ENCODE measurements at places on chromosomes 12 and 14.
A peak's percentile ranks its signal among the peaks of the same experiment; 100 is the strongest.

- no peak for DNase-seq
Measured at GRCh38 chr12:92216092-92216491, 70.4 kb upstream of the BTG1 start.

- DNase-seq = no peak
Measured at GRCh38 chr14:37622231-37622923, 26.9 kb downstream of the TTC6 start.

GRCh38 chr14:61963926-61964325, 201.7 kb downstream of the SNAPC1 start:
- no peak for DNase-seq

- DNase-seq = no peak
Measured at GRCh38 chr14:50670196-50670865, 2.2 kb upstream of the SAV1 start.

- DNase-seq = no peak
Measured at GRCh38 chr14:100775351-100775830, 48.7 kb downstream of the DLK1 start.

DNA sequence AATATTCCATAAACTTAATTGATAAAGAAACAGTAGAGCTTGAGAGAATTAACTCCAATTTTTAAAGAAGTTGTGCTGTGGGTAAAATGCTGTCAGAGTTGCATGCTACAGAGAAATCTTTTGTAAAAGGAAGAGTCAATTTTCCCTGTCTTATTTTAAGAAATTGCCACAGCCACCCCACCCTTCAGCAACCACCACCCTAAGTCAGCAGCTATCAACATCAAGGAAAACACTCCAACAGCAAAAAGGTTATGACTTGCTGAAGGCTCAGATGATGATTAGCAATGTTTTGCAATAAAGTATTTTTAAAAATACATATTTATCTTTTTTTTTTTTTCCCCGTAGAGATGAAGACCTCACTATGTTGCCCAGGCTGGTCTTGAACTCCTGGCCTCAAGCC, 6.5 kb upstream of the DRAM1 start:
- DNase-seq = no peak

GRCh38 chr12:27355979-27356378, 23.3 kb downstream of the BMAL2 start:
- DNase-seq = no peak

GRCh38 chr12:6370576-6370935, 4.8 kb downstream of the SCNN1A start:
- DNase-seq = no peak

DNA sequence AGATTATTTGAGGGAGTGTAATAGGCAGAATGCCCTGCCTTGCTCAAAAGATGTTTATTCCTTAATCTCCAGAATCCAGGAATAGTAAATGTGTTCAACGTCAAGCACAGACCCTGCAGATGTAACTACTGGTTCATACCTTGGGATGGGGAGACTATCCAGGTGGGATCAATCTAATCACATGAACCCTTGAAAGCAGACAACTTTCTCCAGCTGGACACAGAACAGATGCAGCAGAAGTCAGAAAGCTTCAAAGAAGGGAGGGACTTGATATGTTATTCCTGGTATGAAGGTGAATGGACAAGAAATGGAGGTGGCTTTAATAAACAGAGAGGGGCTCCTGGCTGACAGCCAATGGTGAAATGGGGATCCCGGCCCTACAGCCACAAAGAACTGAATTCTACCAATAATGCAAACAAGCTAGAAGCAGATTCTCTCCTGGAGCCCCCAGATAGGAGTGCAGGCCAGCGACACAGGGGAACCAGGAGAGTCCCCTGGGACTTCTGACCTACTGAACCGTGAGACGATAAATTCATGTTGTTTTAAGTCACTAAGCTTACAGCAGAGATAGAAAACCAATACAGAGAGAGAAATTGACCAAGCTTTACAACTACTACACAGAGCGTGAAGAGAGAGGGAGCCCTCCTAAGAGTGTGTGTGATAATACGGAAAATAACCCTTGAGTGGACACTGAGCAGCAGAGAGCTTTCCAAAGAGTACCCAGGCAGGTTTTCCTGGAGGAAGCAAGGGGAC, 133.5 kb upstream of the TMEM132C start:
- no peak for DNase-seq

GRCh38 chr14:22432348-22432976, 156.6 kb downstream of the DAD1 start:
- no peak for DNase-seq

DNA sequence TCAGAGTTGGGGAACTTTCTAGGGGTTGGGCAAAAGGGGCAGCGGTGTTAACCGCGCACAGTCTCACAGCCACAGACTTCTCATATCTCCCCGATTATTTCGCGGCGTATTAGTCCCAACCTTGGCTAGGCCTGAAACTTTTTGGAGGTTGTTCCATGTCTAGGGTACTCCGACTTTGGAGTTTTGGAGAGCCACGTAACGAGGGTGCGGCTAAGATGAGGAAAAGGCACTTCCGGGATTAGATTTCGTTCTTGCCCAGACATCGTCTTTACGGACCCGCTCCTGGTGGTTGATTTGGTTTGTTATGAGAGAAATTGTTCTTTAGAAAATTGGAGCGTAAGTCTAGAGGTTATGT, 513 bp downstream of the CCNK start:
- no peak for DNase-seq

DNA sequence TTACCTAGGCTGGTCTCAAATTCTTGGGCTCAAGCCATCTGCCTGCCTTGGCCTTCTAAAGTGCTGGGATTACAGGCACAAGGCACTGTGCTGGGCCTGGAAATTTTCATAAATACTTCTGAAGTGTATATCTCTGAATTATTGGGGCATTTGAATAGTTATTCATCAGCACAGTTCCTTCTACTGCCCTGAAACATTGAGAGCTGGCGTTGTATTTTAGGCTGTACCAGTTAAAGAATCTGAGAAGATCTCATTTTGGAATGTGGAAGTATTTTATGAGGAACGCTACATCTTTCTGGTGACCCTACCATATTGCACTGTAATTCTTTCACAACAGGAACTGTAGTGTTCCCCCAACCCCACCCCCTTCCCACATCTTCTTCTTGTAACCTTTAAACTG, 349.0 kb upstream of the RGS6 start:
- DNase-seq = no peak

DNA sequence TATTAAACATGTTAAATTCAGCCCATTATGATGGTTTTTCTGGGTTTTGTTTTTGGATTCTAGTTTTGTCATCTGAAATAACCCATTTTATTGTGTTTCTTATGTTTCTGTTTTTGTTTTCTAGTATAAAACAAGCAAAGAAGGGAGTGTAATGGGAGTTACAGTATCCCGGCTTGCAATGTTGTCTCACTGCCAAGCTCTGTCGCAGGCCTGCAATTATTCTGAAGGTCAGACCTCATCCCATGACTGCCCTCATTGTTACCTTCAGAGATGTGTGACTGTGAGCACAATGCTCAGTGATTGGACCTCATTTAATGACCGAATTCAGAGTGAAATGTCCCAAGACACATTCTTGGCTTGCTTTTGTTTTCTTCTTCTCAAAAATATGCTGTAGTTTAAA, 73.0 kb upstream of the ATF1 start:
- DNase-seq = no peak

DNA sequence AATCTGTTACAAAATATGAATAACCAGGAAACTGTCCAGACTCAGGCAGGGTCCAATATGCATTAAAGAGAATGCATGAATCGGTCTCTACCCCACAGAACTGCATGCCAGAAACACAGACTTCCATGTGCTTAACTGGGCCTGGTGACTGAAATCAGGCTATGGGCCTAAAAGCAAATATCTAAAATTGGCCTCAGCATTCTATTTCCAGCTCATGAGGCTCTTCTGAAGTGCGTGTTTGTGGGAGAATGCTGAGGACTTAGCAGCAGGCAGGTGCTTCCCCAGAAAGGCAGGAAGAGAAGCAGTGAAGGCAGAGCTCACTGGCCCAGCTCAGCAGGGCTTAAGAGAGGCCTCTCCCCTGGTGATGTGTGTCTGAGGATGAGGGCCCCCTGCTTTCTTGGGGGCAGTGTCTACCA, 48.5 kb downstream of the ADGRD1 start:
- no peak for DNase-seq

DNA sequence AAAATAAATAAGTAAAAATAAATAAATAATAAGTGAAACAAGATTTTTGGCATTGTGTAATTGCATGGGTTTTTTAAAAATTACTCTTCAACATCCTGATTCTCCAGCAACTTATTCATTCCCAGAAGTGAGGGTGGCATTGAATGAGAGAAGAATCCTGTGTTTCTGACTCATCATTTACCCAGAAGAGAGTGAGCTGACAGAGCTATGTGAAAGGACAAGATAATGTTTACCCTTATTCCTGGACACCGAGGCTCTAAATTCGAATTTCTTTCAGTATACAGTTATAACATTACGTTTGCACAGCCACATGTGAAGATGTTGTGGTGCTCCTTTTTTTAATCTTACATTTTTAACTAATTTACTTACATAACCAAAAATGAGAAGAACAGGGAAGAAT, 36.4 kb downstream of the BBS10 start:
- DNase-seq = no peak

- no peak for DNase-seq
Measured at GRCh38 chr12:953776-954175, 4.3 kb upstream of the RAD52 start.

DNA sequence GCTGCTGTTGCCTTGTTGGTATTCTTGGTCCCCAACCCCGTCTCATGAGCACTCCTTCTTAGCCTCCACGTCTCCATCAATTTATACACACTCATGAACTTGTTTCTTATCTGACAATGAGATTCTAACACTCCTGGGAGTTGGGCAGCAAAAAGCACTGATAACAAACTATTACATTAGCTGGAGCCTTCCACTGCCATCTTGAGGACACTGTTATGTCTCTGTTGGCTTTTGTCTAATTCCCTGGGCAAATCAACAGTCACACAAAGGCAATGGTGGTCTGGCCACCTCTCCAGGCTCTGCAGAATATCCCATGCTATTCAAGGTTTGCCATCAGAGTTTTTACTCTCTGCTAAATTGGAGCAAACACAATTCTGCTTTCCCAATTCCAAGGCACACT, 117.8 kb upstream of the COCH start:
- DNase-seq = no peak

GRCh38 chr12:65632131-65632855, 192.0 kb upstream of the HMGA2 start:
- no peak for DNase-seq

GRCh38 chr12:57736741-57737466, 1.6 kb downstream of the AGAP2 start:
- no peak for DNase-seq

DNA sequence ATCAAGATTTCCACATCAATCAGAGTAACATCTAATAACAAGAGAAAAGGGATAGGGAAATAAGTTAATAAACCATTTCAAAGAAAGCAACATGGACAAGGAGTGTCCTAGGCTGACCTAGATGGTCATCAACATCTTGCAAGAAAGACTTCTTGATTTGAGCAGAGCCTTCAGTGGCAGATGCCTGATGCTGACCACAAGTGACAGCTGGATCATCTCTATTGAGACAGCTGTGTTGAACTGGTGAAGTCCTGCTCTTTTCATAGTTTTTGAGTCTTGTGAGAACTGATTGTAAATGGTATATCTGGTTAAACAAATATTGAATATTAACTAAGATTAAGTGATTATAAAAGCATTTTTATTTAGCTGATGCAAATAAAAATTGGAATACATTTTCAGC, 1083.6 kb upstream of the LRFN5 start:
- no peak for DNase-seq

- DNase-seq = no peak
Measured at GRCh38 chr14:54385556-54385955, 11.3 kb upstream of the CDKN3 start.

GRCh38 chr12:6768437-6768914, 2.3 kb downstream of the PTMS start:
- no peak for DNase-seq

- no peak for DNase-seq
Measured at GRCh38 chr14:33062881-33063280, 124.2 kb downstream of the NPAS3 start.

- DNase-seq = no peak
Measured at GRCh38 chr12:66340131-66340530, 37.8 kb downstream of the HELB start.

GRCh38 chr12:26791301-26791791, 41.6 kb downstream of the ITPR2 start:
- DNase-seq = no peak

DNA sequence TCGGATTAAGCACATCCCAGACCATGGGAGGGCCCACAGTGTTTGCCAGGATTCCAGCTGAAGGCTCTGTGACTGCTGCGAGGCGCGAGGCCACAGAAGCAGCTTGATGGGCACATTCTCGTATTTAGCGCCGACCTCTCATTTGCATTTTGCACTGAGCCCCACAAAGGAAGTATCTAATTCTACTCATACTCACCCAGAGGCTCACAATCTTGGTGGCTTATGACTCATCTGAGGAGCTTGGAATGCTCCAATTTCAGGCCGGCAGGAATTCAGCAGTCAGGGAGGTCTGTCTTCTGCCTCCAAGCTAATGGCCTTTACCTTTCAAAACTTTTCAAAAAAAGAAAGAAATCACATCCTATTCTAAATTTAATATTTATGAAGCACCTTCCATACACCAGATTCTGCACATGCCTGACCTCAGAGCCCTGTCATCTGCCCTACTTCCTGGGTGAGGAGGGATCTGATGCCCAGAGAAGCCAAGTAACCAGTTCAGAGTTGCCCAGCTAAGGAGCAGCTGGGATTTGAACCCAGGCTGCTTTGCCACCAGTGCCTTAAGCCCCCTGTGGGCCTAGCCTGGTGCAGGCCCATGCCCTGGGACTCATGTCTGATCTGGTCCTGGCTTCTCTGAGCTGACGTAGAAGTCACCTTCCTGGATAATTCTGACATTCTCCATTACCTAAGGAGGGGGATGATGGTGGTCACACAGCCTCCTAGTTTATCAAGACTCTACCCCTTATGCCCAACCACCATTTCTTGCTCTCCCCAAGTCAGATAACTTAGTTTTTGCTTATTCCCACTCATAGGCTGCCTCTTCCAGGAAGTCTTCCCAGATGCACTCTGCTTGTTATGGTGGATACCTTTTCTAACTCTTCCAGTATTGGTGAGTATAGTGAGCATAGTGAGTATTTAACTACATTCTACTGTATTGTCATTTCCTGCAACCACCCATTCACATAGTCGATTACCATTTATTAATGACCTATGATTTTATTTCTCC, 198.9 kb downstream of the RBM19 start:
- DNase-seq = no peak

- DNase-seq = no peak
Measured at GRCh38 chr12:2326470-2326869, 273.7 kb downstream of the CACNA1C start.

- no peak for DNase-seq
Measured at GRCh38 chr12:14772946-14773345, 30.3 kb downstream of the WBP11 start.

DNA sequence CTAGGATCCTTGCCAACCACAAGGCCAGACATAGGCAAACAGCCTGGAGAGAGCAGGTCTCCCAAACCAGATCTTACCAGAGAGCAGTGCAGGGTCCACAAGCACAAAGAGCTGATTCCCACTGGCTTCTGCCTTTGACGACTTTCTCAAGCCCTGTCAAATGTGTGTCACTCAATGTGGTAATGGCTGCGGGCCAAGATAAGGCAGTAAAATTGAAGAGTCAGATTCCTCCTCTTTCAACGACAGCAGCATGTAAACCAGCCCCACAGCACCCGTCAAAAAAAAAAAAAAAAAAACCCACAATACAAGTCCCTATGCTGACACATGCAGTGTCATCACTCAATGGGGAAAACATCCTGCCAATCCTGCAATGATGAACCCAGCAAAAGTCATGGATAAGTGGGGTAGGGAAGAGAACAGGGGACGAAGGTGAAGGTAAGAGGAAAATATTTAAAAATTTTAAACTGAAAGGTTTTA, at the start of gene STON2:
Gene STON2 (minus strand): TSS at position 123 of the 477 bp plus-strand sequence. CDS start 1,942 bp downstream, outside the sequence.
- DNase-seq = no peak

- peak; percentile 5 for DNase-seq
Measured at GRCh38 chr12:105084251-105085250, at the start of gene ALDH1L2. TSS of gene ALDH1L2 (minus strand) at chr12:105084458. CDS start at chr12:105084436, 22 bp downstream.
